Cerebellar nuclear complex (tissue), 1 donor: ENCODE measurements at places on chromosomes 4 and X.

- DNase-seq, result no peak
Observed at GRCh38 chrX:74835566-74835965, 89.7 kb downstream of the NEXMIF start.

DNA sequence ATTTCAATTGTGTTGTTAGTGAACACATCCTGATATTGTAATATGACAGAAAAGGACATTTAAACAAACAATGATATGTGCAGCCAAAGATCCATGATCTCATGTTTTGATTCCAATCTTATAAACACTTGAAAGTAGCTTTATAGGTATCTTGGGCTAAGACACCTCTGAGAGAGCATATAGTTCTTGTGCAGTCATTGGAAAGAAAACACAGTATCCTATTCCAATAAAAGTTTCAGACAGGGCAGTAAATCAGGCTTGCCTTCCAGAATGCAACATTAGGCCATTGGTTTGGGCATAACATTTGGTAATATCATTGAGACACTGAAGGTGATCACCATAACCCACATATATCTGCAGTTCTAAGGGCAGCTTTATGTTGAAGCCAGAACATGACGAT is 188.3 kb upstream of the HCCS start:
- no peak for DNase-seq

- no peak for DNase-seq
Observed at GRCh38 chr4:123649250-123649644, 252.7 kb downstream of the SPRY1 start.

- no peak for DNase-seq
Observed at GRCh38 chr4:55500072-55500471, 46.6 kb downstream of the CLOCK start.

DNA sequence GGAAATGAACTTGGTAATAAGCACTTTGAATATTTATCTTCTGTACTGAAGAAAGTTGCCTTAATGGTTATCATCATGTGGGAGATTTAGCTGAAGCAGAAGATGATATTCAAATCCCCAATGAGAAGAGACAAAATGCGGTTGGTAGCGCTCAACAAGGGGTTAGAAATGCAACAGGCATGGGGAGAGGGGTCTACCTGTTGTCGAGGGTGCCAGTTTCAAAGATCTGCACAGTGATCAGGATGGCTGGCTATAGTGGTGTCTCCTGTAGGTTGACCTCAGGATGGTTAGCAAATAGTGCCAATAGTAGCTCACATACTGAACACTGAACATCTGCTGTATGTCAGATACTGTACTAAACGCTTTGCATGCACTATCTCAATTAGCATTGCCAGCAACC is 7.0 kb upstream of the HS6ST2 start:
- no peak for DNase-seq

DNA sequence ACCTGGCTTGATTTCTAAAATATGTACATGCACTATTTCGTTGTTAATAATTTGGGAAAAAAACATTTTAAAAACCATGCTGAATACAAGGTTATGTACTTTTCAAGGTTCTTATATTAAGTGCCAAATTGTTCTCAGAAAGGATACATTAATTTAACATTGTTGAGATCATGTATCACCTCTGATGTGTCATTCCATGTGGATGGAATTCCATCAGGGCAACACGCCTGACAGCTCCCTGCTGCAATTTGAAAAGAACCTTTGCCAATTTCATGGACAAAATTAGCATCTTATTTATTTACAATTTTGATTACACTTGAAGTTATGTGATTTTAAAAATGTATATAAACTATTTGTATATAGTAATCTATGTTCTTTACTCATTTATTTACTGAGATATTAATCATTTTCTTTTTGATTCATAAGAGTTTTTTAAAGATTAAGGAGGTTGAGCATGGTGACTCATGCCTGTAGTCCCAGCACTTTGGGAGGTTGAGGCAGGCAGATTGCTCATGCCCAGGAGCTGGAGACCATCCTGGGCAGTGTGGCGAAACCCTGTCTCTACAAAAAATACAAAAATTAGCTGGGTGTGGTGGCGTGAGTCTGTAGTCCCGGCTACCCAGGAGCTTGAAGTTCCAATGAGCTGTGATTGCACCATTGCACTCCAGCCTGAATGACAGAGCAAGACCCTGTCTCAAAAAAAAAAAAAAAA is 142.8 kb downstream of the ENPP6 start:
- no peak for DNase-seq

- DNase-seq, result no peak
Observed at GRCh38 chrX:10169175-10169574, 12.4 kb downstream of the CLCN4 start.
